ENCODE measurements at places on chromosomes 11 and 22.

GRCh38 chr22:16932577-16932976, 75.4 kb downstream of the GAB4 start:
- DNase-seq = no peak

- DNase-seq = no peak
Observed at GRCh38 chr11:107898270-107898669, 30.0 kb upstream of the RAB39A start.

DNA sequence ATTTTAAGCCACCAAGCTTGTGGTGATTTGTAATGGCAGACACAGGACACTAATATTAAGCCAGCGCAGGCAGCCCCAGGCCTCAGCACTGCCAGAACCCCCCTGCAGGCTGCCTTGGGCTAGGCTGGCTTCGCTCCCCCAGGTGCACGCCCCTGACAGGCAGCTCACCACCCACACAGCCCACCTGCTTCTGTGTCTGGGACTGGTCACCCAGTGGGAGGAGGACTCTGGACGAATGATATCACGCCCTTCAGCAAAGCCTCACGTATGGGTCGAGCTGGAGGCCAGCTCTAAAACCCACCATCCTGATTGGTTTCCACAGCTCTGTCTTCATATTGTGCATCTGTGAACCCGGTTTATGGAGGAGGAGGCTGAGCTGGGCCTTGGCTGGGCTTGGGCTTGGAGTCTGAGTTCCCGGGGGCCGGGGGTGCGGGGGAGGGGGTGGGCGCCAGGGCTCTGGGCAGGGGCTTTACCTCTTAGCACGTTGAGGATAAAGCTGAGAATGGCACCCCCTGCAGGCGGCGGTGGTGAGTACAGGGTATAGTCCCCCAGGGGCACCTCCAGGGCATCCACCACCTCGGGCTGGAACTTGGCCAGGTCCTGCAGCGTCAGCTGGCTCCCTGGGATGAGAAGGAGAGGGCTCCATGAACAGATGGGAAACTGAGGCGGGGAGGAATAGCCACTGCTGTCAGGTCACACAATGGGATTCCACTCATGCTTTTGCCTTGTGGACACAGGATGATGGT, 13.8 kb downstream of the GGT5 start:
- DNase-seq = no peak

DNA sequence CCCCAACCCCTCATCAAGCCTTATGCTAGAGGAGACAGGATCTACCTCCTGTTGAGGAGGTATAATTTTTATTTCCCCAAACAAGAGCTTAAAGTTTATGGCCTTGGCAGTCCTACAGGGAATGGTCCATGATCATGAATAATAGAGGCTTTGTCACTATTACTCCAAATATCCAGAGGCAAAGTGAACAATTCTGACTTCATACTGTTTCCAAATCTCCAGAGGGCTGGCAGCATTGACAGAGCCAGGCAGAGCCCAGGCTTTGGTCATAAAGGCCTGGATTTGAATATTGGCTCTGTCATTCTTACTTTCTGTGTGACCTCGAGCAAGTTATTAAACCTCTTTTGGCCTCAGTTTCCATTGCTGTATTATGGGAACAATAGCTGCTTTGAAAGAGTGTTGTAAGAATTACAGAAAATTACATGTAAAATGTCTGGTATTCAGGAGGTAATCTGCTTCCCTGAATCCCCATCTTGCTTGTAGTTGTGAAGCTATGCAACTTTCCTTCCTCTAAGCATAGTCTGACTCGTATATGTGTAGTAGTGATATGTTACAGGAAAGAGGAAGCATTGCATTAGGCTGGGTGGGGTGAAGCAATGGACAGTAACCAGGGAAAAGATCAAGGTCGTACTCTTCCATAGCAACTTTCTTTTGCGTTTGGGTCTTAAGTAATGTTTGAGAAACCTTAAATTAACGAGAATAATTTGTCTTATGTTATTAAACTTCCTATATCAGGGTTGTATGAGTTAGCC, 88.8 kb downstream of the CD44 start:
- no peak for DNase-seq

DNA sequence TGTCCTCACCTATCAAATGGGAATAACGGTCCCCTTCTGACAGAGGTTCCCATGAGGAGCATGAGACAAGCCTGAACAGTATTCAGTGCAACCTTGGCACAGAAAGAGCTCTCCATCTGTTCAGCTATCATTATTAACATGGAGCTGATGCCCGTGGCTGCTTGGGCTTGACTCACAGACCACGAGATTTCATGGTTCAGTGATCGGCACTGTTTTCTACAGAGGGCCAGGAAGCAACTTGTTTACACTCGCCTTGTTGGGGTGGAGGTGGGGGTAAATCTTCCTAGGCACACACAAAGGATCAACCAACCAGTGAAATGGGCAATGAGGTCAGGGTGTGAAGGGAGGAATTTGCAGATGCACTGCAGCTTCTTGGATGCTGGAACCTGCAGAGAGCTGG, 88.2 kb downstream of the CWC15 start:
- DNase-seq = no peak

DNA sequence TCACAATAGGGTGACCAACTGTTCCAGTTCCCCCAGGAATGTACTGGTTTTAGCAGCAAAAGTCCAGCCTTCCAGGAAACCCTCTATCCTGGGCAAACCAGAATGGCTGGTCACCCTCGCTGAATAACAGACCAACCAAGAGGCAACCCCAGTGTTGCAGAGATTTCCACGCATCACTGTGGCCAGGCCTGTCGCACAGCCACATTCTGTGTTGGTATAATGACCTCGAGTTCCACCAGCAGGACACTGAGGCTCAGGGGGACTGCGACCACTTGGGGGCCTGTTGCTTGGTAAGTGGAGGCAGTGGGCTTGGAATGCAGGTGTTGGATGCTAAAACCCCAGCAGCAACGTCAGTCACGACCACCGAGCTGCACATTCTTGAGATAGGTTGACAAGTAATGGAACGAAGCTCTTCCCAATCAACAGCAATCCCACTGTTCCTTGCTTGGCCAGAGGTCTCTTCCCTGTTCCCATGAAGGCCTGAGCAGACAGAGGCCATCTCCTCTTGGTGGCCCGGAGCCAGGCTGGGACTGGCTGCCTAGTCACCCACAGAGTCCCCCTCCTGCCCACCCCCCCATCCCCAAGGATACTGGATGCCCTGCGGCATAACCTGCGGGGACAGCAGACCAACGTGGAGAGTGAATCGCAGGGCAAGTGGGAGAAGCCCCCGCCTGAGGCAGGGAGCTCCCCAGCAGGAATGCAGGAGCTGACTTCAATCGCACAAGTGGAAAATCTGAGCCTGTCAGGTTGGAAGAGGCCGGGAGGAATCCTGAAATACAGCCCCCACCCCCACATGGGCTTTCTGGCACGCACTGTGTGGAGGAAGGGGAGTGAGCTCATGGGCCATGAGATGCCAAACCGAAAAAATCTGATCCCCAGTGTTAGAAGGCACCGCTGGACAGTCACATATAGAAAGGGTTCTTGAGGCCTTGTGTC, 43.4 kb upstream of the MN1 start:
- DNase-seq = no peak

DNA sequence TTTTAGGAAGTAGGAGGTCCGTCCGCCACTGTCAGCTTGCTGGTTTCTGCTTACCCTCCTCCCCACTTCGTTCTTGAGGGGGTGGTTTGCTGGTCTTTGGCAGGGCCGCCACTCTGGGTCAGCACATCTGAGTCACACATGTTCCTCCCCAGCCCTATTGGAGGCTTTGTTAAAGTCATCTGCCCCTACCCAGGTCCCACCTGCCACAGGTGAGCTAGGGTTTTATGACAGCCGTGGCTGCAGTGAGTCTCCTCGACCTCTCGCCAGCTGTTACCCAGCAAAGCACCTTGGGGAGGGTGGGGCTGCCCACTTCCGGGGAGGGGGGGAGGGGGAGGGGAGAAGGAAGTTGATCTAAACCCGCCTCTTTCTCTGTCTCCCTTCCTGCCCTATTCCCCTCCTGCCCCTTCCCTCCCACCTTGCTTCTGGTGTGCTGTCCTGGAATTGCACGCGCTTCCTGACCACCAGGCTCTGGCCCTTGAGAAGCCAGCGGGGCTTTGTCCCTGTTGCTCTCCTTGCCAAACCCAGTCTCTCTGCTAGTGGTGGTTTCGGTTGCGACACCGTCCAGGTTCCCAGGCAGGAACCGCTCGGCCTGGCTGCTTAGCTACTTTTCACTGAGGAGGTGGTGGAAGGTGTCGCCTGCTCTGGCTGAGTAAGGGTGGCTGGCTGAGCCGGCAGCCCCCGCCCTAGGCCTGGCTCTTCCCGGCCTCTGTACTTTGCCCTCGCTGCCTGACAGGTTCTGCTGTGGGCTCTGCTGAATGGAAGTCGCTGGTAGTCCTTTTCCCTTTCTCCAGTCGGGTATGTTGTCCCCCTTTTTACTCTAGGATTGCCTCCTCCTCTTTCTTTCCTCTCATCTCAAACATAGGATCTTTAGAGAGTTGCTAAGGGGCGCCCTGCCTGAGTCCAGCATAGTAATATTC, 28.5 kb downstream of the RCOR2 start:
- DNase-seq = no peak

GRCh38 chr11:69378303-69379141, 84.6 kb downstream of the MYEOV start:
- DNase-seq = no peak

- no peak for DNase-seq
Observed at GRCh38 chr11:35288817-35289541, 130.4 kb downstream of the SLC1A2 start.

Data from anterior cingulate cortex (tissue), 58 donors.